GM12892 (cell line): ENCODE measurements at places on chromosomes 11 and 22.

DNA sequence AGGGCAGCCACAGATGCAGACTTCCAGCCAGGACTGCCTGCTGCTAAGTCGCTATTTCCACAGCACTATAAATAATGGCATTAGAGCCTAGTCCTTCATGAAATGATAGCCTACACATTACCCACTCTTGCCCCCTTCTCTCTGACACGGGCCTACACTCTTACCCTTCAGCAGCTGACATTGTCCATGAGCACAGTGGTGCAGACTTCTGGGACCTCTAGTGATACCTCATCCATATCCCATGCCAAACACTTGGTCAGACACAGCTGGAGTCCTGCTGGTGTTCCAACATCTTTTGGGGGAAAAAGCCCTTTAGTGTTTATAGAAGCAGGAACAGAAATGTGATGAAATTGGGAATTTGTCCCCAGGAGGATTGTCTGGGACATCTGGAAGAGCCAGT, 43.4 kb upstream of the RAB1B start:
- DNase-seq, result no peak

DNA sequence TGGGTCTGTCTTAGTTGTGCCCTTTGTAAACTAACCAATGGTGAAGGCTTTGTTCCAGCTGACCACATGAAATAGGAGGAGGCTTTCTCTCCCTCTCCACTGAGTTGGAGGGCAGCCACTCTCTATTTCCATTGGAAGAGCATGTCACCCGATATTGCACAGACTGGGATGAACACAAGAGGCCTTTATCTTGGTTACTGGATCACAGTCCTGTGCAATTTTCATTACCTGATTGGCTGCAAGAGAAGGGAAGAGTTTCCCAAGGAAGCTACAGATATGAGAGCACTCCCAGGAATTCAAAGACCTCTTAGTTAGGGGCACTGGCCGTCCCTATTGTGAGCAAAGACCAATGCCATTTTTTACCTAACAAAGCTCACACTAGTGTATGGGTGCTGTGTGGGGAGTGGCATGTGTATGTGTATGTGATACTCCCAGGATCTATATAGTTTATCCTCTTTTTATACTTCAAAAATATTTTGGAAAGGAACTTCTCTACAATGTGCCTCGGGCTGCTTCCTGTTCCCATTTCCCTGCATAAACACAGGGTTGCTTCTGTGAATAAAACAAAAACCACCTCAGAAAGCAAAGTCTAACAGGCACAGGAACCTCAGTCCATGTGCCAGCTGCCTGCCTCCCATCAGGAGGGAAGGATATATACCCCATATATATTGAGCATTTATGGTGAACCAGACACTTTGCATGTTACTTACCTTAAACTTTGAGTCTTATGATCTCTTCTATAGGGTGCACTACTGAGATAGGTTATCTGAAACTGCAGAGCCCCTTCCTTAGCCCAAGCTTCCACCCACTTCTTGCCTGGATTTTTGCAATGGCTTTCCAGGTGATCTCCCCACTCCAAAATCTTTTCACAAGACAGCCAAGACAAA, 126.5 kb downstream of the RASSF10 start:
- no peak for DNase-seq

GRCh38 chr11:17673951-17674350, 45.4 kb upstream of the MYOD1 start:
- DNase-seq, result no peak

DNA sequence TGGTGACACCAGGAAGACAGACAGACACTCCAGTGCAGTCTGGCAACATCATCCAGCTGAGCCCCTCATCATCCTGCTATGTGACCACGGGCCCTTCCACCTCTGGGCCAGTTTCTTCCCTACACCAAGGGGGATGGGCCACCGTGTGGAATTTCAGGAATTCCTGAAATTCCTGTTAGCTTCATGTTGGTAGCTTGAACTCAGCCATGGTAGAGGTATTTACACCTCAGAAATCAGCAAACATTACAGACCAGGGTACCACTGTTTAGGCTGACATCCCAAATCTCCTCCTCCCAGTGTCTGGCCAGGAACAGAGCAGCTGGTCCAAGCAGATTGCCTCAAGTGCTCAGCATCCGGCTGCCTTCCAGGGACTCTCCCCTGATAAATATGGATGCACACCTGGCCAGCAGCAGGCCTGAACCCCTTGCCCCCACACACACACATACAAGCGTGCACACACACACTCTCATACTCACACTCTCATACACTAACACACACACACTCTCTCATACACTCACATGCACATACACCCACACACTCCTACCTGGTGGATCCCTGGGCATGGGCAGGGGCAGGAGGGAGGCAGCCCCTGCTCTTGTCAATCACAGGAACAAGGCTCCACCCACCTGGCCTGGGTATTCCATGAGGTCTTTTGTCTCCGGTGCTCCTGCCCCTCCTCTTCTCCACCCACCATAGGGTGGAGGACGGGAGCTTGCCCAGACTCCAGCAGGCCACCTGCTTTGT, 85.2 kb downstream of the BUD13 start:
- DNase-seq, result no peak

- DNase-seq, result no peak
Observed at GRCh38 chr11:112113539-112114457, 27.1 kb downstream of the SDHD start.

DNA sequence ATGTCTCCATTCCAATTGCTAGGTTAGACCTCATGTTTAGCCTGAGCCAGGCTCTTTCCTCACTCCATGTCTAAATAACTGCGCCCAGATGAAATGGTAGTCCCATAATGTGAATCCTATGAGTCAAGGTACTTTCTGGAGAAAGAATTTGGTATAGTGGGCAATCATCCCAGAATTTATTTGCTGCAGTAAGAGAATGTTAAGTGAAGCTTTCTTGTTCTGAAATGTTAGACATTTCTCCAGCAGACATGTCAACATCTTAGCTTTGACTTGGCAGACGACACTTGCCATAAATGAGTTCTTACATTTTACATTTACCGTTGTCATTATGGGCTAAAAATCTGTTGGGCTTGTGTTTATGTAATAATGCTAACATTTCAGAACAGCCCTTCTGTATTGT, 165.2 kb downstream of the PGR start:
- no peak for DNase-seq

GRCh38 chr11:477052-477715, 27.1 kb downstream of the PTDSS2 start:
- DNase-seq, result no peak

DNA sequence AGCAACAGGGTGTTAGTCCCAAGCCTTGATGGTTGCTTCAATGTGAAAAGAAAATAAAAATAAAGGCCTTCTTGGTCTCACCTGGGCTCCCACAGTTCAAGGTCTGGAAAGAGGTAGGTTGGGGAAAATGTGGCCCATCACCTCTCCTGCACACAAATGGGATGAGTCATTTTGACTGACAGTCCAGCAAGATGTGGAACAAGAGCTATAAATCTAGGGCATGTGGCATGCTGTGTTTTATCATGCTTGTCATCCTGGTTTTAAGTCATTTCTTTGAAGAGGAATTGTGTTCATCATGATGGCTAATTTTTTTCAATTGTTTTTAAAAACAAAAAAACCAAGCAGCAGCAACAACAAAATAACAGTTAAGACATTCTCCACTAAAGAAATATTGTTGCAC, 503.7 kb downstream of the NTM start:
- no peak for DNase-seq

GRCh38 chr11:78000193-78000592, 5.7 kb upstream of the INTS4 start:
- no peak for DNase-seq

DNA sequence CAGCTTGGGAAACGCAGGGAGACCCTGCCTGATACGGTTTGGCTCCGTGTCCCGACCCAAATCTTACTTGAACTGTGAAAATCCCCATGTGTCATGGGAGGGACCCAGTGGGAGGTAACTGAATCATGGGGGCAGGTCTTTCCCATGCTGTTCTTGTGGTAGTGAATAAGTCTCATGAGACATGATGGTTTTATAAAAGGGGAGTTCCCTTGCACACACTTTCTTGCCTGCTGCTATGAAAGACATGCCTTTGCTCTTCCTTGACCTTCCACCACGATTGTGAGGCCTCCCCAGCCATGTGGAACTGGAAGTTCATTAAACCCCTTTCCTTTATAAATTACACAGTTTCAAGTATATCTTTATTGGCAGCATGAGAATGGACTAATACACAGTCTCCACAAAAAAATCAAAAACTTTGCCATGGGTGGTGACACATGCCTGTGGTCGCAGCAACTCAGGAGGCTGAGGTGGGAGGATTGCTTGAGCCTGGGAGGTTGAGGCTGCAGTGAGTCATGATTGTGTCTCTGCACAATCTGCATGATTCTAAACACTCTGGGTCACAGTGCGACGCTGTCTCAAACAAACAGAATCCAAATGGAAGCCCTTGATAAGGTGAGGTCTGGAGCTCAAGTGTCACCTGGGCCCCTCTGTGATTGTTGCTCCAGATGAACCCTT, 34.9 kb downstream of the SYN3 start:
- no peak for DNase-seq

DNA sequence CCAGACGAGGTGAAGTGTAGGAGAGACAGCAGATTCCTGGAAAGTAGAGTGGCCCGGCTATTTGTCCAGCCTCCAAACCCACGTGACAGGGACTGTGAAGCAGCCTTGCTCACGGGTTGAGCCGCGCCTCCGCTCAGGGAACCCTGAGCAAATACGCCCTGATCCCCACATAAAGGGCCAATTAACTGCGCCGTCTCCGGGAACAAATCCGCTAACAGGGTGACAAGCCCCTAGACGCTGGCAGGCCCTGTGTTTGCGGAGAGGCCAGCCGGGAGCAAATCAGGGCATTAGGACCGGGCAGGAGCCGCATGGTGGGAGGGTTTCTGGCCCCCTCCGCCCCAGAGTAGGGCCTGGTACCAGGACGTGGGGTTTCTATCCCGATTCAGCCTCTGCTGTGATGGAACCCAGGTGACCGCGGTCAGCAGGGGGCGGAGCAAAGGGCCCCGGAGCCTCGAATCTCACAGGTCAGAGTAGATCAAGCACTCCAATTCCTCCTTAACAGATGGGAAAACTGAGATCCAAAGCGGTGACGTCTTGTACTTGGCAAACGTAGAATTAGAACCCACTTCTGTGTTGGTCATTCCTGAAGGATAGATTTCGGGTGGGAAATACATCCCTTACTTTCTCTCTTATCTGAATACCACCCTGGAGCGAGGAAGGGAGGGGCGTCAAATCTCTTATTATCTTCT, 2.0 kb upstream of the ROBO3 start:
- DNase-seq, result no peak

DNA sequence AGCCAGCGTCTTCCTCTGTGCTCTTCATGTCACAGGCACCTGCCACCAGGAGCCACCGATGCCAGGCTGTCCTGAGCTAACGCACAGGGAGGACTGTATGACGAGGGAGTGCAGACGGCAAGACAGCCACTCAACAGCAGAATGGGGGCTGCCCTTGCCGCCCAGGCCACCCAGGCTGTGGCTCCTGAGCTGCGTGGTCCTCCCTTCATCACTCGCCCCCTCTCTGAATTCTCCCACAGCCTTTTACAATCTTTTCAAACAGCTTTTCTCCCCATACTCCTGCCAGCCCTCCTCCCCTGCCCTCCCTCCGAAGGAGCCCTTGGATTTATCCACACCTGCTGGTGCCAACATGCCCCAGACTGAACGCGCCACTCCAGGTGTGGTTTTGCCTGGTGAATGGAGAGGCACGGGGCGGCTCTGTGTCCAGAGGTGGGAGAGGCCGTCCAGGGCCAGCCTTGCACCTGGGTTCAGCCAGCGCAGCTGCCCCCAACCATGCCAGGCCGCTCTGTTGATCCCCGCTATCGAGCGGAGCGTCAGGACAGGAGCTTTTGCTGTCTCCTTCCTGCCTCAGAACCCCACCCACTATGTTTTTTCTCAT, 22.0 kb downstream of the OVOL1 start:
- DNase-seq, result no peak
